Caki2 (cell line): ENCODE measurements at places on chromosomes 1 and 21. TPM values are rescaled to one million over a fixed set of nuclear protein-coding genes. Genes with fewer than 3 reads are reported as not detected.

- DNase-seq: no peak
Observed at GRCh38 chr21:37430184-37430821, 63.7 kb downstream of the DYRK1A start.

- no peak for DNase-seq
Observed at GRCh38 chr1:198879711-198880306, 241.0 kb downstream of the PTPRC start.

The AKR7A3 gene
- total RNA-seq: not detected in 2 replicates

GRCh38 chr21:19767546-19767945, 1230.7 kb upstream of the NCAM2 start:
- DNase-seq: no peak

DNA sequence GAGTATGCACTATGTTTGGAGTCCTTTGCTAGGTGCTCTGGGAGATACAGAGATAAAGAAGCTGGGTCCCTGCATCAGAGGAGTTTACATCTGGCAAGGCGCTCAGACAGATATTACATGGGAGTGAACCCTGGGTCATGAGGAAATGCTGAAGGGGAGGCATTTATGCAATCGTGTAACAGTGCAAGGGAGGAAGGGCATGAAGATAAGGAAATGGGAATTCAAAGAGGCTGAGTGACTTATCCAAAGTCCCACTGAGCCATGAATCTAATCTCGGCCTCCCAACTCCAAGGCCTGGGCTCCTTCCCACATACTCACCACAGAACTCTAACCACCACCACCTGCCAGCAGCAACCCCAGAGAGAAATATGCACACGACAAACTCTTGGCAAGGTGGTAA, 51.6 kb downstream of the FAM163A start:
- no peak for DNase-seq

DNA sequence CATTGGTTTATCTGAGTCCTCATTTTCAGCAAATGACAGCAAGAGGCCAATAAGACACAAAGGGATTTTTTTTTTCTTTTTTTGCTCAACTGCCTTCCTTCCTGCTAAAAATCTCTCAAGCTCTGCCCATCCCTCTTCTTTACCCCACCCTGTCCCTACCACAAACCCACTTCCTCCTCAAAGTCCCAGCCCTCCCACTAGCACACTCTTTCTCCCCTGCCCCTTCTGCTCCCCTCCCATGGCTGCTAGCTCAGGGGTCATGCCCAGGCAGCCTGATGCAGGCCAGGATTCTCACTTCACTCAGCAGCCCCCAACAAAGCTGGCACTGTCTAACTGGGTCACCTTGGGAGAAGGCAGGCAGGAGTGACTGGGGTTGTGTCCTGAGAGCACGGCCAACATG, 28.8 kb upstream of the PPP2R5A start:
- no peak for DNase-seq

The LRRN2 gene
- 0.64 TPM in 1 of 2 replicates, not detected in the other for total RNA-seq

The KRTAP12-2 gene
- total RNA-seq: not detected in 2 replicates

The TNFAIP8L2 gene
- total RNA-seq: not detected in 2 replicates

- no peak for DNase-seq
Observed at GRCh38 chr1:22053861-22054770, 1.6 kb downstream of the CDC42 start.

- no peak for DNase-seq
Observed at GRCh38 chr21:33729641-33730040, 87.3 kb downstream of the ITSN1 start.

- DNase-seq: peak; percentile 46
Observed at GRCh38 chr1:26234644-26235370, 807 bp downstream of the CEP85 start.

The OR2L8 gene
- not detected in 2 replicates for total RNA-seq

DNA sequence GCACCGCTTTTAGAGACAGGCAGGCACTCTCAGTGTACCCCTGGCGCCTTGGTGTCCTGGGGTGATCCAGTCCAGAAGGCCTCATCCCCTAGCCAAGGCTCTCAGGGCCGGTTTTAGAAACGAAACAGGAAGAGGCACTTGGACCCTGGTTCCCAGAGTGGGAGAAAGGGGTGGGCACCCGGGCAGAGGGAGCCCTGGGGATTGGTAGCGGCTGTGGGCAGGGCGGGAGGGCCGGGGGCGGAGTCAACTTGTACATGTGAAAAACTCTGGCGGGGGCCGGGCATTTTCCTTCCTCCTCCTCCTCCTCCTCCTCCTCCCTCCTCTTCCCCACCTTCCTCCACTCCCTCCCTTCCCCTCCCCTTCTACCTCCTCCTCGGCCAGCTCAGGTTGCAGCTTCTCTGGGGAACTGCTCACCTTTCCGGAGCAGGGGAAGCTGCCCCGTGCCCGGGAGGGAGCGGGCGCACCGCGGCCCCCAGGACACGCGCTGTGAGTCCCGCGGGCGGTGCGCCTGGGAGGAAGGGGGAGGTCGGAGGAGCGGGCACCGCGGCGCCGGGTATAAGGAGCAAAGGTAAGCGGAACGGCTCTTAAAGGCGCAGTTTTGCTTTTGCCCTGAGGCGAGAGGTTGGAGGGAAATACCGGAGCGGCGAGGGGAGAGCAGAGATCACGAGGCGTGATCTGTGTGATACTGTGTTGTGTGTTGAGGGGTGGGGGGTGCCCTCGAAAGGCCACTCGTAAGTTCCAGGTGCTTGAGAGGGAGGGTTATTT, at the start of gene CDK18:
Gene CDK18 (plus strand): TSS at position 359 of the 765 bp plus-strand sequence. CDS start 18,499 bp downstream, outside the sequence.
- DNase-seq: peak; percentile 85

The TRIM45 gene
- 2.1 and 11.6 TPM in 2 replicates for total RNA-seq

GRCh38 chr1:51331206-51332100, 1.1 kb upstream of the TTC39A start:
- DNase-seq: peak; percentile 88

DNA sequence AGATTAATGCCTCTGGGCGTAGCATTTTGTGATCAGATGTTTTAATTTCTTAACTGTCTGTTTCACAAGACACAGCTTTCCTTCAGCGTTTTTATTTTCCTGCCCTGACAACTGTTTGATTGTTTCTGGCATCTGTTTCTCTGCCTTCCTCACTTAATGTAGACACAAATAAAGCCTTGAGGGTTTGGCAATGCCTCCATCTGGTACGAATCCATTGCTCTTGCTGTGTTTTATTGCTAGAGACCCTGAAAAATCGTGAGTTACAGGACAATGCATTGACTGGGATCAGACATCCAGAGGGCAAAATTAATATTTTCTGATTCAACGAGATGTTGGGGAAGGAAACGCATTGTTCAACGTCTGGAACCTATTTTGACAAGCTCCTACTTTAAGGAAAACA, 363.5 kb downstream of the MRPL39 start:
- DNase-seq: no peak

The CFHR2 gene
- total RNA-seq: not detected in 2 replicates

The MACO1 gene
- 12.0 and 15.0 TPM in 2 replicates for total RNA-seq
